ENCODE measurements at places on chromosomes 11 and 22. TPM values are rescaled to one million over a fixed set of nuclear protein-coding genes. Genes with fewer than 3 reads are reported as not detected.

The MUC6 gene
- not detected for total RNA-seq

The MS4A6E gene
- total RNA-seq = not detected

The KCNQ1 gene
- total RNA-seq = 0.10 TPM

The KCNA4 gene
- not detected for total RNA-seq

The RANGAP1 gene
- total RNA-seq = 26.9 TPM

The FAM83F gene
- not detected for total RNA-seq

The CARD18 gene
- total RNA-seq = not detected

The OR52N4 gene
- not detected for total RNA-seq

The APOA4 gene
- not detected for total RNA-seq

The VWA5A gene
- 15.9 TPM for total RNA-seq

The FERMT3 gene
- total RNA-seq = 13.7 TPM

The USH1C gene
- not detected for total RNA-seq

The FREY1 gene
- total RNA-seq = not detected

The DEUP1 gene
- total RNA-seq = not detected

The MUC5AC gene
- total RNA-seq = not detected

The MOGAT2 gene
- not detected for total RNA-seq

The PRR33 gene
- total RNA-seq = not detected

The OR9Q1 gene
- not detected for total RNA-seq

The ANO1 gene
- 0.19 TPM for total RNA-seq

The OR10G6 gene
- not detected for total RNA-seq

Measured in cardiac ventricle fibroblast (primary cell).